Endothelial cell of umbilical vein (primary cell): ENCODE measurements at places on chromosomes 1 and 21. TPM values are rescaled to one million over a fixed set of nuclear protein-coding genes. Genes with fewer than 3 reads are reported as not detected.
A peak's percentile ranks its signal among the peaks of the same experiment; 100 is the strongest.

DNA sequence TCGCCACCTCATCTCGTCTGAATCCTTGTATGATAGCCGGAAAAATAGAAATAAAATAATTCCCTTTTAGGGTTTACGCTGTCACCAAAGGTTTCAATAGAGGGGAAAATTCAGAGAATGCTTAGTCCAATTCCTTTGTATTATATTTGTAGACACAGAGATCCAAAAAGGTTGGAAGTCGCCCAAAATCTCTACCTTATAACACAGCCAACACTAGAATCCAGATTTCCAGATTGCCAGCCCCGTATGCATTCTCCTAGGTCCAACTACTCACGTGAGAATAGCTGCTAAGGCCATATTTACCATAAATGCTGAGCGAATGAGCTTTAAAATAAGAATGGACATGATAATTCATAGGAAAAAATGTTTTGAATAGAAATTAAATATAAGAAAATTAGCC lies 124.5 kb downstream of the KCNK1 start:
- DNase-seq, result no peak
- H3K36me3 ChIP-seq, result no peaks in the 10 kb centered on the region

DNA sequence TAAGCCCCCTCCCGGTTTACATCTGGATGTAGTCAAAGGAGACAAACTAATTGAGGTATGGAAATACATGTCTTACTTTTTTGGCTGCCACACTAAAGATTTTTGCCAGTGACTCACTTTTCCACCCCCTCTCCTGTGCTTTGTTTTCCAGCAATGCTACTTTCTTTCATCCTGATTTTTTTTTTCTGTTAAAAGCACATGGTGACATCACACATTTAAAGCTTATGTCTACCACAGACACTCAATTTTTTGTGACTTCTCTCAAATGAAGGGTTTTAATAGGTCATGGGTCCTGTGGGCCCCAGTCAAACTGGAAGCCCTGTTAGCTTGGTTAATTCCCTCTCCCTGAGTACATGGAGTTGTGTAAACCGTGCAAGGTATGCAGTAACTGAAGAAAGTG lies 2.2 kb downstream of the PPP1R8 start:
- peaks cover 19% of the 10 kb centered on the region for H3K4me1 ChIP-seq
- peak; percentile 54 for DNase-seq
- H3K4me3 ChIP-seq, result no peak overlapping the region
- no peaks in the 10 kb centered on the region for H3K27me3 ChIP-seq
- H3K36me3 ChIP-seq, result peaks cover 2% of the 10 kb centered on the region

DNA sequence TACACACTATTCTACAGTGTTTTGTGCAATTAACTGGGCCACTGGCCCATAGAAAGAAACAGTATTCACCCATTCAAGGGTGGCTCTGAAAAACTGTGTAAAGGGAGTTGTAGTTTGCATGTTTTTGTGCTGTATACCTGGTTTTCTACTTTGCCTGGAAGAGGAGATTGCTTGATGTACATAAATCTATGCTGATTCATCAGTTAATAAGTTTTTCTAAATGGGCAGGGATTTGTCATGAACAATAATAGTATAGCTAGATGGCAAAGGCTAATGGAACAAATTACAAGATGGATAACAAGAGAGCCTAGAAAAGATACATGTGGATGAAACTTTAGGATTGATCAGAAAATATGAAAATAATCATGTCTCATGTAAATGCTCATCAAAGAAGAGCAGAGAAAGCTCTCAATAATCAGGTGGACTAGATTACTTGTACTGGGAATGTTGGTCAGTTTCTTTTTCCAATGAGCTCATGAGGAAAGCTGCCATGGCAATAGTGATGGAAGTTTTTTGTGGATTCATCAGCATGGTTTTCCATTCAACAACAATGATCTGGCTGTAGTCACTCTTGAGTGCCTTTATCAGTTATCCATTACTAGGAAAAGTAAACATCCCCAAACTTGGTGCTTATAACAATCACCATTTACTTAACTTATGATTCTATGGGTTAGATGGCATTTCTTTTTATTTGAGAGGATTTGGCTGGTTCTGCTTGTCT lies 602.8 kb downstream of the BRINP3 start:
- no peak for DNase-seq
- no peaks in the 10 kb centered on the region for H3K27me3 ChIP-seq
- H3K36me3 ChIP-seq, result no peaks in the 10 kb centered on the region
- no peak overlapping the region for H3K4me3 ChIP-seq
- H3K27ac ChIP-seq, result no peak overlapping the region

GRCh38 chr1:150810958-150811659 lies 3.0 kb upstream of the CTSK start:
- H3K27ac ChIP-seq, result no peak overlapping the region
- no peaks in the 10 kb centered on the region for H3K27me3 ChIP-seq

- no peak for DNase-seq
- H3K36me3 ChIP-seq, result no peaks in the 10 kb centered on the region
- H3K4me3 ChIP-seq, result no peak overlapping the region
- H3K4me1 ChIP-seq, result no peaks in the 10 kb centered on the region
- H3K27ac ChIP-seq, result no peak overlapping the region
These were observed 39.2 kb downstream of the RNASEL start for GRCh38 chr1:182549811-182550210.

DNA sequence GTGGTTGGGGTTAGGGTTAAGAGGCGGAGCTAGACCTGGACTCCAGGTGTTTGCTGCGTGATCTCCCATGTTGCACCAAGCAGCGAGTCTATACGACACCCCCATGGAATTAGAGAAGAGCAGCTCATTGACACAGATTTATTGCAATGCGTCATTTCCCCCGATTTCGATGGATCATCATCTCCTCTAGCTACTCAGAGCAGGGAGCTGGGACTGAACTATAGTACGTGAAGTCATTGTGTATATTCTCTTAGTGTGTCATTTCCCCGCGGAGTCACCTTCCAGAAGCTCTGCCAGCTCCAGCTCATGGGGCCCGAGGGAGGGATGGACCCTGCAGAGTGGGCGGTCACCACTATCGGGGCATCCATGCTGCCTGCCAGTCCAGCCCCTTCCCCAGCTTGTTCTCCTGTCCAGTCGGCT lies 7.5 kb upstream of the C2CD2 start:
- peaks cover 48% of the 10 kb centered on the region for H3K4me1 ChIP-seq
- H3K27me3 ChIP-seq, result no peaks in the 10 kb centered on the region
- H3K4me3 ChIP-seq, result no peak overlapping the region
- DNase-seq, result peak; percentile 87
- H3K27ac ChIP-seq, result peak overlapping the region; percentile 81
- H3K36me3 ChIP-seq, result no peaks in the 10 kb centered on the region

- no peak overlapping the region for H3K4me3 ChIP-seq
- no peaks in the 10 kb centered on the region for H3K36me3 ChIP-seq
- H3K27ac ChIP-seq, result peak overlapping the region; percentile 76
- H3K4me1 ChIP-seq, result peaks cover 16% of the 10 kb centered on the region
These were observed 40.6 kb upstream of the CLIC4 start for GRCh38 chr1:24704411-24705259.

DNA sequence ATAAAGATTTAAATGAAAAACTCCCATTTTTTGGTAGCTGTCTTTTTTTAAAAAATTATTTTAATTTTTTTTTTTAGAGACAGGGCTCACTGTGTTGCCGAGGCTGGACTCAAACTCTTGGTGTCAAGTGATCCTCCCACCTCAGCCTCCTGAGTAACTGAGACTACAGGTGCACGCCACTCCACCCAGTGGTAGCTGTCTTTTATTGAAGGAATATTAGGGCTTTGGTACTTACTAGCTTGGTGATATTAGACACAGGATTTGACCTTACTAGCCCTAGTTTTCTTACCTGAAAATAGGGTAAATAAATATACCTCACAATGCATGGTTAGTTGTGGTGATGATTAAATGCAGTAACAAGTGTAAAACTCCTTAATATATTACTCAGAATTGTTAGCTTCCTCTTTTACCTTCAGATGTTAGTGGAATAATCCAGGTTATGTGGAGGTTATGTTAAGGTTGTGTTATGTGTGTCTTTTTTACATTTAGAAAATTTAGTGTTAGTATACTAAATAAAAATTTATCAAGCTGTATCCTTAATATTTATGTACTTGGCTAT lies 66.8 kb downstream of the PHACTR4 start:
- no peak for DNase-seq
- H3K36me3 ChIP-seq, result no peaks in the 10 kb centered on the region
- no peaks in the 10 kb centered on the region for H3K27me3 ChIP-seq
- H3K4me1 ChIP-seq, result peaks cover 27% of the 10 kb centered on the region
- H3K27ac ChIP-seq, result no peak overlapping the region

- peaks cover 19% of the 10 kb centered on the region for H3K27me3 ChIP-seq
- H3K36me3 ChIP-seq, result no peaks in the 10 kb centered on the region
- H3K4me3 ChIP-seq, result no peak overlapping the region
- no peak for DNase-seq
- no peaks in the 10 kb centered on the region for H3K4me1 ChIP-seq
These were observed 13.1 kb upstream of the HEYL start for GRCh38 chr1:39652554-39652953.

- DNase-seq, result no peak
- H3K27me3 ChIP-seq, result no peaks in the 10 kb centered on the region
- H3K4me1 ChIP-seq, result no peaks in the 10 kb centered on the region
- no peaks in the 10 kb centered on the region for H3K36me3 ChIP-seq
These were observed 1659.6 kb downstream of the NCAM2 start for GRCh38 chr21:22657781-22658180.

The ETNK2 gene
- total RNA-seq, result 13.5 and 15.5 TPM in 2 replicates

The RNU5D-1 gene
- not detected in 2 replicates for total RNA-seq

The SPRR5 gene
- not detected in 2 replicates for total RNA-seq

The AGT gene
- total RNA-seq, result not detected in 2 replicates

The ZNHIT6 gene
- 18.8 and 21.4 TPM in 2 replicates for total RNA-seq

The HIVEP3 gene
- 4.0 and 5.0 TPM in 2 replicates for total RNA-seq
